SW480 (cell line): ENCODE measurements at places on chromosomes 16 and 17.

GRCh38 chr17:16407911-16408588 lies 7.3 kb upstream of the TRPV2 start:
- peak; percentile 65 for DNase-seq

GRCh38 chr16:81891736-81892364 lies 112.8 kb downstream of the PLCG2 start:
- DNase-seq, result no peak

DNA sequence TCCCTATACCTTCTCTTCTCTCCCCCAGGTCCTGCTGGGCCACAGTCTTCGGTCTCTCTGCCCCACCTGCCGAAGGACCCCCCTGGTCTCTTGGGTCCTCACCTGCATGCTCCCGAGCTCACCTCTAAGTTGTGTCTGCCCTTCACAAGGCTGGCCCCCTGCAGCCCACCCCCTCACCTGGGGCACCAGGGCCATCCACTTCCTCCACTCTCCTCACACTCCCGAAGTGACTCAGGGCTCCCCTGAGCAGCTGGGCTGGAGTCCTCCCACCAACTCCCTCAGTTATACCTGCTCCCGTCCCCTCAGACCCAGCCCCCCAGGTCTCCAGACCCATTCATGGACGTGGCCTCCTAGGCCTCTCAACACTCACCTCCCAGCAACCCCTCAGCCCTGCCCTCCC lies 822.0 kb downstream of the KCNJ18 start:
- DNase-seq, result no peak

DNA sequence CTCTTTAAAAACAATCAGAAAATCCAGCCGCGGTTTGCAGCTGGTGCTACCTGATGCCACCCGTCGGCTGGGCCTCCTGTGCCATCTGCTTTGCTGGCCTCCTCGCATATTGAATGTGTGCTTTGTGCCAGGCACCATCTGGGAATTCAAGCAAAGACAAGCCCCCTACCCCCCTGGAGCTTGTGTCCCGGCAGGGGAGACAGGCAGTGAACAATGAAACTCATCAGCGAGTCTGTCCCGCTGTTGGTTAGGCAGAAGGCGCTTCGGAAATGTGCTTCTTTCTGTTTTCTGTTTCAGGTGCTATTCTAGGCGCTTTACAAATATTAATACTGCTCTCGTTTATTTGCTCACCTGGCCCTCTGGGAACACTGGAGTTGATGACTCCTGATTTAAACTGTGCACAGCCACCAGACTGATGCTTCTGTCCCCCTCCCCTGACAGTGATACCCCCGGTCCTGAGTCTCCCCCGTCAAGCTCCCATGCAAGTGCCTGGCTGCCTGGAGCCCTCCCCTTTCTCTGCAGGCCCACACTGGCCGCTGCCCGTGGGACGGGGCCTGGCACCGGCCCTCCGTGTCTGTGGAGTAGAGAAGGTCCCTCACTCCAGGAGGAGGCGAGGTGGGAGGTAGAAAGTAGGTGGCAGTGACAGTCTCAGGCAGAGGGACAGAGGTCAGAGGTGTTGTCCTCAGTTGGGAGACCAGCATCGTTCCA lies 126.1 kb upstream of the PLCG2 start:
- DNase-seq, result no peak

- DNase-seq, result no peak
These were observed 263.6 kb upstream of the DYNLRB2 start for GRCh38 chr16:80277182-80277581.

DNA sequence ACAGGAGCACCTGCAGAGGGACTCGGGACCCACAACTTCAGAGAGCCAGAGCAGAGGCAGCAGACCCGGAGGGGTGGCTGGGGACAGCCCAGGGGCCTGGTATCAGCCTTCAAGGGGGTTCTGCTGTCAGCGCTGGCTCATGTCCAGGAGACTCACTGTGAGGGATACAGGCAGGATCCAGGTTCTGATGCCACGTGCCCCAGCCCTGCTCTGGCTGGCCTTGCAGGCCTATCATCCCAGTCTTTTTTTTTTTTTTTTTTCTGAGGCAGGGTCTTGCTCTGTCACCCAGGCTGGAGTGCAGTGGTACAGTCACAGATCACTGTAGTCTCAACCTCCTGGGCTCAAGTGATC lies 9.0 kb upstream of the MTSS2 start:
- no peak for DNase-seq

DNA sequence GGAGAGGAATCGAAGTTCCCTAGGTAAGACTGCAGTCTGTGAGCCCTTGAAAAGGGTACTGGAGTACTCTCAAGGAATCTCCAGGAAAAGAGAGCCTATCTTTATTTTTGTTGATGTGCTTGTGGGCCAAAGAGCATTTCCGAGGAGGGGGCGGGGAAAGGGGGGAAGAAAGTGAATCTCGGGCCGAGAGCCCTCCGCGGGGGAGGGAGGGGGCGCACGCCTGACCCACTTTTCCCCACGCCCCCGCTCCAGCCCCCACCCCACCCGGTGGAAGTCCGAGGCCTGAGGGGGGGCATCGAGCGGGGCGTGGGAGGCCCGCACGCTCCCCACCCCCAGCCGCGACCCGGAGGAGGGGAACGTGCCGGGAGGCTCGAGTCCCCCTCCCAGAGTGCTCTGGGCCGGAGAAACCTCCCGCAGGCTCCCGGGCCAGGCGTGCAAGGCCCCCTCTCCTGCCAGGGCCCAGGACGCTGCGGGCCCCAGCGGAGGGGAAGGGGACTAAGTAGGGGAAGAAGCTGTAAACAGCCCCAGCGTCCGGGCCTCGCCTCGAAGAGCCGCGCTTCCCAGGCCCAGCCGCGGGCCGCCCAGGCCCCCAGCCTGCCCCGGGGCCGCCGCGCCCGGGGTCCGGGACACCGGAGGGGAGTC lies 444 bp downstream of the HELZ start:
- peak; percentile 17 for DNase-seq

DNA sequence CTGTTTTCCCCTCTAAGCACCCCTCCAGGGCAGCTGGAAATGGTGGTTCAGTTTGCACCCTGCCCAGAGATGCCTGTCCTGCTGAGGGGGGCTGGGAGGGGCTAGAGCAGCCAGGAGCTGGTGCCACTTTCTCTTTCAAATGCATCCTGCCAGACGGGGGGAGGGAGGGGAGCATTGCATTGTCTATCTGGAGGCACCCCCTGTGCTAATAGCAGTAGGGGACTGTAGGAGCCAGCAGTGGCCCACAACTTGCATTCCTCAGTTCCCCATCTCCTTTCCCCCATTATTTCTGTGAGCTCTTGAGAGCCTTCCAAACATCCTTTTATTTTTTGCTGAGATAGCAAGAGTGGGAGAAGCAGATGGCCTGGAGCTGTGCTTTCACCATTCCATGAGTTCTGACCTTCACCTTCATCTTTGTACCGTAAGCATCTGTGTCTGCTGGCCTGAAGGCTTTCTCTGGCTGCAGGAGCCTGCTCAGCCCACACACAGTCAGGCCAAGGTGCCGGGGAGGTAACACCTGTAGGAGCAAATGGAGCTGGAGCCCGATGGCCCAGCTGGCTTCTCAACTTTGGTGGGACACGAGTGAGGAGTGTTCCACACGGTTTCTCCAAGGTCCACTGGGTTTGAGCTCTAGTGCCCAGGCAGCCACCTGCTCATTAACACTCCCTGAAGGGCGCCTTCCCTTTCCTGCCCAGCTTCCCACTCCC lies 5.2 kb downstream of the WFDC1 start:
- DNase-seq, result no peak

DNA sequence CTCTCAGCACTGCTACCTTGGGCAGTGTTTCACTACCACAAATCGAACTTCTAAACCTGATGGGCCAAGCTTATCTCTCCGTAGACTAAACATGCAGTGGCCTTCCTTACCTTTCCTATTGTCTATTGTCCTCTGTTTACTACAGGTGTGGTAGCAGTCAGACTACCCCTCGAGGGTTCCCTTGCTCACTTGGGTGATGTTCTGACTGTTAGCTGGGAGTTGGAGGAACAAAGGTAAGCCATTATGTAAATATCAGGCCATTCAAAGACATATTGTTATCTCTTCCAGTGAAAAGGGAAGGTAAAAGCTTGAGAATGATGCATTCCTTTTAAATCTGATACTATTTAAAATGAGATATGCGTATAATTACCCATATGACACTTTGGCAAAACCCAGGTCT lies 828.3 kb upstream of the EEF2KMT start:
- DNase-seq, result no peak

DNA sequence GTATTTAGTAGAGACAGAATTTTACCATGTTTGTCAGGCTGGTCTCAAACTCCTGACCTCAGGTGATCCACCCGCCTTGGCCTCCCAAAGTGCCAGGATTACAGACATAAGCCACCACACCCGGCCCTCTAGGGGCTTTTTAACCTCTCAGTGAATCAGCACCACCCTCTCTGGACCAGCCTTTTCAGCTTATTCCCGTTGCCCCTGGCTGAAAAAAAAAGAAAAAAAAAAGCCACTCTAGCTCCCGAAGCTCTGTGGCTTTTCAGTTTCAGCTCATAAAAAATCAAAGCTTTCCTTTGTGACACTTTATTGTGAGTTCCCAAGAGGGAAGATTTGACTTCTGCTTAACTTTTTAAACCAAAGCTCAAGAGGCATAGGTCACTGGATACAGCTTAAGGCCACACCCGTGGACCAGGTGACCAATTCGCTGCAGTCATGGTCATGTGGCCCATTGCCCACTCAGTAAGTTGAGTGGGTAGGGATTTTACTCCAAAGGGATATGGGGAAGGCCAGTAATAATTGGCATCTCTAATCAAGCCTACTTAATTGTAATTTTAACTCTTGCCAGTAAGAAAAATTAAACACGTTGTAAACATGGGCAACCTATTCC lies 46.6 kb upstream of the MED13 start:
- no peak for DNase-seq

GRCh38 chr16:259226-259625 lies 16.5 kb downstream of the RGS11 start:
- no peak for DNase-seq

GRCh38 chr16:30376461-30376902 lies 1.9 kb downstream of the MYL11 start:
- DNase-seq, result no peak

DNA sequence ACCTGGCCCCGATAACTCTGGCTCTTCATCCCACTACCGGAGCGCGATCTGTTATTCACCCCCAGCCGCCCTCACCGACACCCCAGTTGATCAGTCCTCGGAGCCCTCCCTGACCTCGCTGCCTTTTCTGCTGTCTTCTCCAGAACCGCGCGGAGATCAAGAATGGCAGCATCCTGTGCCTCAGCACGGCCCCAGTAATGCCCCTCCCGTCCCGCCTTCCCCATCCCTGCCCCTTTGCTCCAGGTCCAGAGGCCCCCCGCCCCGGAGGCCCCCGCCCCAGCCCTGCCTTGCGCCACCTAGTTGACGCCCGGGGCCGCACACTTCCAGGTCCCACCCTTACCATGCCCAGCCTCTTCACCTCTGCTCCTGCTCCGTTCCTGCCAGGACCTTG lies 872 bp downstream of the ELMO3 start:
- DNase-seq, result no peak

GRCh38 chr16:50664270-50664669 lies 16.8 kb downstream of the SNX20 start:
- DNase-seq, result no peak

- DNase-seq, result no peak
These were observed 18.3 kb downstream of the IL4R start for GRCh38 chr16:27332105-27332504.
